ENCODE measurements at places on chromosomes 13 and 19.

- no peak for DNase-seq
These were observed 85.8 kb upstream of the TSC22D1 start for GRCh38 chr13:44661936-44662335.

DNA sequence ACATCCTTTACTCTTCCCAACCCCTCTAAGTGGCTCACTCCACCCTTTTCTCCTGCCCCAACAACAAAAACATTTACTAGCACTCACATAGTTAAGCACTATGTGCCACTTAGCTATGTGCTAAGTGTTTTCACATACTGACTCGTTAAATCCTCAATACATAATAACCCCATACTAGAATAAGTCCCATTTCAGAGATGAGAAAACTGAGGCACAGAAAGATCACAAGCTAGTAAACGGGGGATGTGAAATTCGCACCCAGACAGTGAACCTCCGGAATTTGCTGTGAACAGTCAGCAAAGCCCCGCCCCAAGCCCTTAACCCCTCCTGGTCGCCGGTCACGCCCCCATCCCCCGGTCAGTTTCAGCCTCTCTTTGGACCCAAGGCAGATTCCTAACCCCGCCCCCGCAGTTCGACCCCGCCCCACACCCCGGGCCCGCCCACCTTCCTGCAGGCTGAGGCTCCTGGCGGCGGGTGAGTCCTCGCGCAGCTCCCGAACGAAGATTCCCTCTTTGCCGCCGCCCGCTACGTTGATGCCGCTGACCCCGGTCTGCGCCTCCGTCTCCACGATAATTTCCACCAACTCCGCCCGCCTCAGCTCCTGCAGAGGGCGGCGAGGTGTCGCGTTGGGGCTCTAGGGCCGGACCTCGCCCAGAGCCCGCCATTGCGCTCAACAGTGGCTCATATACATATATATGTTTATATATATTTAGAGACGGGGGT lies 9.8 kb downstream of the PRX start:
- DNase-seq = peak; percentile 87

GRCh38 chr19:42594617-42595489 lies at the start of gene CEACAM8:
TSS of gene CEACAM8 (minus strand) at chr19:42594924. CDS start at chr19:42594828, 96 bp downstream.
- DNase-seq = no peak

- no peak for DNase-seq
These were observed 20.7 kb downstream of the ZNF14 start for GRCh38 chr19:19711934-19712828.

GRCh38 chr19:15367439-15367838 lies 12.1 kb downstream of the AKAP8 start:
- DNase-seq = no peak

- DNase-seq = no peak
These were observed 140.0 kb downstream of the DACH1 start for GRCh38 chr13:71727042-71727441.

GRCh38 chr19:31253526-31254179 lies 95.6 kb downstream of the TSHZ3 start:
- DNase-seq = no peak

- DNase-seq = peak; percentile 52
These were observed 45.2 kb downstream of the CDADC1 start for GRCh38 chr13:49292742-49293486.

DNA sequence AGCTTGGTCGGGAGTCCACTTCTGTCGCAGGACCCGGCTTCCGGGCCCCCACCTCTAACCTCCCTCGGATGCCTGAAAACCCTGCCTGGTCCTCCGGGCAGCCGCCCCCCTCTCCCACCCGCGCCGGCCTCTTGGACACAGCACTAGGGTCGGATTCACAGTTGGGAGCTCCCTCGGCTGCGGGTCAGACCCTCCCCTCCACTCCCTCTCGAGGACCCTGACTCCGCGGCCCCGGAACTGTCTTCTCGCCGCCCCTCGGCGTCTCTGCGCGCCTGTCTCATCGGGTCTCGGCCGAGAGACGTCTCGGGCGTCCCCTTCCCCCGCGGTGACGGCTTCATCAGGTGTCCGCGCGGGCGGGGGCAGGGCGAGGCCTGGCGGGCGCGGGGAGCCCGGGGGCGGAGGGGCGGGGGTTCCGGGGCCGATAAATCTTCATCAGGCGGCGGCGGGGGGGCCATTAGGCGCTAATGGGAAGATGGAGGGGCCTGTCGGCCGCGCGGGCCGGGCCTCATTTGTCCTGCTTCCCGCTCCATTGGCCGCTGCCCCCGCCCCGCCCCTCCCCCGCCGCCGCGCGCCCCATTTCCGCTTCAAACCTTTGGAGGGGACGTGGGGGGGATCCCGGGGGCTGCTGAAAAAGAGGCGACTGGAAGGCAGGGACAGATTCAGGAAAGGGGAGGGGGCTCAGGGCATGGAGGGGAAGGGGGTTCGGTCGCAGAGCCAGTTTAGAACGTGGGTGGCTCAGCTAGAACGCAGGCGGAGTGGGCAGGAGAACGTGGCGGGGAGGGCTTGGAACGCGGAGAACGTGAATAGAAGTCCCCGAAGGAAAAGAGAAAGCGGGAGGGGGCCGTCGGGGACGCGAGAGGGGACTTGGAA lies 11.8 kb upstream of the ERFL start:
- DNase-seq = peak; percentile 35

- DNase-seq = no peak
These were observed 1.7 kb downstream of the IL4I1 start for GRCh38 chr19:49894879-49895565.

Data from fibroblast of skin of abdomen (primary cell).